ENCODE measurements at places on chromosomes 16 and 17.

GRCh38 chr16:87149051-87149450 is 168.1 kb downstream of the C16orf95 start:
- DNase-seq, result no peak

GRCh38 chr17:72423286-72423589 is 302.4 kb downstream of the SOX9 start:
- no peak for DNase-seq

GRCh38 chr17:57257195-57257894 is 1.0 kb downstream of the MSI2 start:
- peak; percentile 73 for DNase-seq

DNA sequence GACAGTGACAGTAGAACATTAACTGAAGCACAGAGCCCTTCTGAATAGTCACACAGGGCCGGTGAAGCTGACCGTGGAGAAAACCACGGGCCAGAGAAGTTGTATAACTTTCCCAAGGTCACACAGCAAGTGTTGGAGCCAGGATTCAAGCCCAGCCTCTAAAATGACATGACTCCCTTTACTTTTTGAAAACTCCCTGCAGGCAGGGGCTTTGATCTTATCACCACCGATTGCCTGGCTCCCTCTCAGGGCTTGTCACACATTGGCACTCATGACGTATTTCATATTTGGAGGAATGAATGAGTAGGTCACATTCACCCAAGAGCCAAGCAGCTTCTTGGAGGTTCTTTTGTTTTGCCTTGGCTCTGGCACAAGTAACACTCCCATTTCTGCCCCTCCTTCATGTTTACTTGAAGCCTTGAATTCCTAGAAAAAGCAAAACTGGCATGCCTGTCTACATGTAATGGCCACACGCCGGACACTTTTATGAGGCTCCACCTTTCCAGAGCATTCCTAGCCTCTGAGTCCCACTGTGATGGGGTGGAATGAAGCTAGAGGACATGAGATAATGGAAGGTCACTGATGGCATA is 13.3 kb upstream of the RBBP6 start:
- DNase-seq, result no peak

Measured in erythroblast (primary cell).